ENCODE measurements at places on chromosomes 6 and 20. TPM values are rescaled to one million over a fixed set of nuclear protein-coding genes. Genes with fewer than 3 reads are reported as not detected.

DNA sequence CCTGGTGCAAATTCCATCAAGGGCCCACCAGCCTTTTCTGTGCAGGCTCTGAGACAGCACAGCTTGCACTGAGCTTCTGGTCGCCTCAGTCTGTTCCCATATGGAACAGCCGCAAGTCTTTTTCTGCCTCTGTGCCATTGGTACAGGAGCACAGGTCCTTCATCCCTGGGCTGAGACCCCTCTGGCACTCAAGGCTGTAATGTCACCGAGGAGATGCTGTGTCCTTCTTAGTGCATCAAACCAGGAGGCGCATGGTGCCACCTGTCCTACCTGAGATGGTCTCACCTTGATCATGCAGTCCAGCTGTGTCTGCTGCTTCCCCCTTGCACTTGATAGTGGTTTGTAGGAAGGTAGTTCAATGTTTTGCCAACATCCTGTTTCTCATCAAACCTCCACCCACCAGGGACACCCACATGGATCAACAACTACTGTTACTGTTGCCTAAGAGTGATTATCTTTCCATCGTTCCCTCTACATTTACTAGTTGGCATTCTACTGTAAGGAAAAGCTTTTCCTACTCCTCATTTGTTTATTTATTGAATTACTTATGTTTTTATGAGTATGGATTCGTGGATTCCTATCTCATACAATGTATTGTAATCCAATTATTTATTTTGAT is 29.0 kb downstream of the FAM50B start:
- no peaks in the 10 kb centered on the region for H3K36me3 ChIP-seq
- H3K27me3 ChIP-seq = no peaks in the 10 kb centered on the region
- H3K27ac ChIP-seq = no peak overlapping the region
- no peak for DNase-seq
- H3K4me1 ChIP-seq = no peaks in the 10 kb centered on the region
- no peak overlapping the region for H3K4me3 ChIP-seq

DNA sequence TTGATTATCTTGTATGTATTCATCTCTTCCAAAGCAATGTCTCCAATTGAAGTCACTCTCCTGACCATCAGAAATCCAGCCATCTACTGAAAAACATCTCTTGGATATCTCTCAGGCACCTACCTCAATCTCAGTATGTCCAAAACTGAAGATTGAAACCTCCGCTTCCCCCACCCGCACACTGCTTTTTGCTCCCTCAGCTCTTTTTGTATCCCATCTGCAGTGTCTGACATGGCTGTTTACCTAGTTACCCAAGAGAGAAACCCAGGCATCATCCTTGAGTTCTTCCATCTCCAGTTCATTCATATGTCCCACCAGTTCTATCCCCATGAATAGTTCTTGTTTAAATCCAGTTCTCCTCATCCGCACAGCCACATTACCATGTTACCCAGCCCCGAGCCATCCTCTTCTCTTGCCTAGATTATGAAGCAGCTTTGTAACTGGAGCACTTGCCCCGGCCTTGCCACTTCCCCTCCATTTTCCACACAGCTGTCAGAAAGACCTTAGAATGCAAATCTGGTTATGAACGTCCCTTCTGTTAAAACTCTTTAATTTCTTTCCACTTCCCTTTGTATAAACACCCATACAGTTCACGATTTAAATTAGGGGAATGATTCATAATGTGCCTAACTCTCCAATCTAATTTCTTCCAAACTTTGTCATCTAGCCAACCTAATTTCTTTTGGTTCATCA is 40.5 kb upstream of the GCLC start:
- DNase-seq = no peak
- no peaks in the 10 kb centered on the region for H3K27me3 ChIP-seq
- H3K36me3 ChIP-seq = no peaks in the 10 kb centered on the region
- H3K4me3 ChIP-seq = no peak overlapping the region
- no peak overlapping the region for H3K27ac ChIP-seq

DNA sequence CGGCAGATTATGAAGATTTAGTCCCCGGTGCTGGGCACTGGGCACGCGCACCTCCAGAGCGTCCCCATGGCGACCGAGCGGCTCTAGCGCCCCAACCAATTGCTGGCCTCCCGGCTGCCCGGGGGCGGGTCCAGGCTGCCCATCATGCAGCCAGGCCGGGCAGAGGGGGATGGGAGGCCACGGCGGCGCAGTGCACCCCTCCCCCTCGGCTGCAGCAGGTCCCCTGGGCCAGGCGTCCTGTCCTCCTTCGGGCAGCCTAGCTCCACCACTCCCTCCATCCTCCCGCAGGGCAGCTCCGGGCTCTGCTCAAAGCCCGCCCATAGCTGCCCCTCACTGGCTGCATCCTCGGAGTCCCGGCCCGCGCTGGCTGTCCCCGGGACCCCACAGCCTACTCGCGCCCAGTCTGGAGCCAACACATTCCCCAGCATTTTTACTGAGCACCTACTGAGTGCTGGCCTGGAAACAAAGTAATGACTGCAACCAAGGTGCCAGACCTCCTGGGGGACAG is 99.4 kb downstream of the ASXL1 start:
- H3K27ac ChIP-seq = peak overlapping the region; percentile 72
- H3K36me3 ChIP-seq = peaks cover 7% of the 10 kb centered on the region
- peak; percentile 93 for DNase-seq
- peaks cover 17% of the 10 kb centered on the region for H3K4me1 ChIP-seq

GRCh38 chr20:56949318-56949717 is 317.1 kb downstream of the BMP7 start:
- H3K4me3 ChIP-seq = no peak overlapping the region
- DNase-seq = no peak
- peaks cover 41% of the 10 kb centered on the region for H3K27me3 ChIP-seq
- no peak overlapping the region for H3K27ac ChIP-seq

- H3K27me3 ChIP-seq = no peaks in the 10 kb centered on the region
- H3K27ac ChIP-seq = no peak overlapping the region
- H3K4me1 ChIP-seq = no peaks in the 10 kb centered on the region
Measured at GRCh38 chr20:62308102-62308822, 5.5 kb downstream of the ADRM1 start.

GRCh38 chr20:16966276-16966880 is 218.2 kb downstream of the OTOR start:
- peaks cover 3% of the 10 kb centered on the region for H3K27me3 ChIP-seq
- peaks cover 9% of the 10 kb centered on the region for H3K4me1 ChIP-seq
- DNase-seq = no peak

GRCh38 chr20:15506311-15506710 is 1066.9 kb downstream of the KIF16B start:
- no peaks in the 10 kb centered on the region for H3K36me3 ChIP-seq
- H3K4me3 ChIP-seq = no peak overlapping the region
- H3K4me1 ChIP-seq = peaks cover 11% of the 10 kb centered on the region
- H3K27me3 ChIP-seq = peaks cover 4% of the 10 kb centered on the region
- no peak overlapping the region for H3K27ac ChIP-seq
- no peak for DNase-seq

Gene IMPG1
- not detected for total RNA-seq

Gene LST1
- total RNA-seq = not detected

GRCh38 chr6:3356056-3356823 is 97.5 kb downstream of the PSMG4 start:
- no peaks in the 10 kb centered on the region for H3K27me3 ChIP-seq
- H3K4me1 ChIP-seq = peaks cover 77% of the 10 kb centered on the region
- peak overlapping the region; percentile 82 for H3K4me3 ChIP-seq
- no peak for DNase-seq
- H3K36me3 ChIP-seq = peaks cover 15% of the 10 kb centered on the region

- no peaks in the 10 kb centered on the region for H3K27me3 ChIP-seq
- peaks cover 19% of the 10 kb centered on the region for H3K4me1 ChIP-seq
- H3K36me3 ChIP-seq = no peaks in the 10 kb centered on the region
- H3K4me3 ChIP-seq = no peak overlapping the region
- no peak for DNase-seq
- peak overlapping the region; percentile 46 for H3K27ac ChIP-seq
Measured at GRCh38 chr6:11920566-11920965, 91.5 kb upstream of the HIVEP1 start.

DNA sequence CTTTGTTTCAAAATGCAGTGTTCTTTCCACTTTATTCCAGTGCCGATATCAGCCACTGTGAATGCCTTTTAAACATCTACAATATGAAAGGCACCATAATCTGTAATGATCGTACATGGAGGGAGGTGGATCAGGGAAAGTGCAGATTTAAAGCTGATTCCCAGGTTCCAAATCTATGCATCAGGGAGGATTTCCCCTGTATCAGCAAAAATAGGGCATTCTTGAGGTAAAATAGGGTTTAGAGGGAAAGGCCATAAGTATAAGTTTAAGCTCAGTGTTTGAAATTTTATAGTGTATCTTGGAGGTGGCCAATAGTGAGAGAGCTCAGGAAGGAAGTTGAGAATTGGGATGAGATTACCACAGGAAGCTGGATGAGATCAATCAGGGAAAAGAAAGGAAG is 289.7 kb upstream of the ID4 start:
- H3K27me3 ChIP-seq = no peaks in the 10 kb centered on the region
- no peak overlapping the region for H3K27ac ChIP-seq
- DNase-seq = no peak
- no peaks in the 10 kb centered on the region for H3K36me3 ChIP-seq

Gene BMP2
- 17.9 TPM for total RNA-seq

DNA sequence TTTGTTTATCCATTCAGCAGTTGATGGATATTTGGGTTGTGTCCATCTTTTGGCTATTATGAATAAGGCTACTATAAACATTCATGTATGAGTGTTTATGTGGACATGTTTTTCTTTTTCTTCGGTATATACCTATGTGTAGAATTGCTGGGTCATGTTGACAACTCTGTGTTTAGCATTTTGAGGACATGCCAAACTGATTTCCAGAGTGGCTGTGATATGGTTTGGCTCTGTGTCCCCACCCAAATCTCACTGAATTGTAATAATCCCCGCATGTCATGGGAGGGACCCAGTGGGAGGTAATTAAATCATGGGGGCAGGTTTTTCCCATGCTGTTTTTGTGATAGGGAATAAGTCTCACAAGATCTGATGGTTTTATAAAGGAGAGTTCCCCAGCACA is 439.7 kb downstream of the UTRN start:
- DNase-seq = no peak
- H3K4me3 ChIP-seq = no peak overlapping the region
- H3K27me3 ChIP-seq = no peaks in the 10 kb centered on the region
- no peak overlapping the region for H3K27ac ChIP-seq
- no peaks in the 10 kb centered on the region for H3K36me3 ChIP-seq

GRCh38 chr20:1827974-1828785 is 67.0 kb upstream of the SIRPA start:
- no peaks in the 10 kb centered on the region for H3K36me3 ChIP-seq
- DNase-seq = no peak
- H3K27ac ChIP-seq = peak overlapping the region; percentile 71

- H3K4me3 ChIP-seq = no peak overlapping the region
- H3K27ac ChIP-seq = peak overlapping the region; percentile 6
- no peak for DNase-seq
- H3K27me3 ChIP-seq = peaks cover 2% of the 10 kb centered on the region
- no peaks in the 10 kb centered on the region for H3K36me3 ChIP-seq
Measured at GRCh38 chr20:24735263-24735662, 213.8 kb upstream of the CST7 start.

- H3K4me1 ChIP-seq = no peaks in the 10 kb centered on the region
- H3K27ac ChIP-seq = no peak overlapping the region
- no peaks in the 10 kb centered on the region for H3K27me3 ChIP-seq
- no peak for DNase-seq
- no peak overlapping the region for H3K4me3 ChIP-seq
- H3K36me3 ChIP-seq = peaks cover 17% of the 10 kb centered on the region
Measured at GRCh38 chr6:17552861-17553260, 47.2 kb upstream of the FAM8A1 start.

DNA sequence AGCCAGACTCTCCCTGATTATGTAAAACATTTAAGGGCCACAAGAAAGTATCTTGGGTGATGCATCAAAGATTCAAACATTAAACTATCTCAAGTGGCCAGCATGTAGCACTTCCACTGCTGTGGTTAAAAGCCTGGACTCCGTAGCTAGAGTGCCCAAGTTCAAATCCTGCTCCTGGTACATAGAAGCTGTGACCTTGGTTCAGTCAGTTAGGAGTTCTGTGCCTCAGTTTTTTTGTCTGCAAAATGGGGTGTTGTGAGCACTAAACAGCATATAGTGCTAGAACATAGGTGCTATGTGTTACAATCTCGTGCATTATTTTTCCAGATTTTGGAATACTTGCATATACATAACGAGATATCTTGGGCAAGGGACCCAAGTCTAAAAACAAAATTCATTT is 68.7 kb downstream of the PSMG4 start:
- peaks cover 60% of the 10 kb centered on the region for H3K4me1 ChIP-seq
- H3K36me3 ChIP-seq = peaks cover 15% of the 10 kb centered on the region
- H3K27me3 ChIP-seq = no peaks in the 10 kb centered on the region
- H3K27ac ChIP-seq = no peak overlapping the region
- DNase-seq = no peak

Gene HSPA1A
- total RNA-seq = 54.7 TPM

Gene SYCP2L
- total RNA-seq = 6.9 TPM

DNA sequence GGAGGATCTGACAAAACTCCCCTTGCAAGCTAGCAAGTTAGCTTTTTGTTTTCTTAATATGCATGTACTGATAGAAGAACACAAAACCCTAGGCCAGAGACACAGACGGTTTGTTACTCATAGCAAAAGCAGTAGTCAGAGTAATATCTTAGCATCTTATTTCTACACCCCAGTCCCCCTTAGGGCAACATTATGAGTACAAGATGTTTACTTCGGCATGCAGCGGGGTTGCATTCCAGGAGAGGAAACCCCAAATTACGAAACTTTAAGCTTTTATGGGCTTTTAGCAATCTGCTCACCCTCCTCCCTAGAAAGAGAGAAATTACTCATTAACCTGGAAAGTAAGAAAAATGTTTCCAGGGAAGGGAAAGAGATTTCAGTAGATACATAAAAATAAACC is 1286.9 kb downstream of the EPHA7 start:
- no peak overlapping the region for H3K4me3 ChIP-seq
- no peaks in the 10 kb centered on the region for H3K27me3 ChIP-seq
- no peak overlapping the region for H3K27ac ChIP-seq
- DNase-seq = no peak
- no peaks in the 10 kb centered on the region for H3K36me3 ChIP-seq

DNA sequence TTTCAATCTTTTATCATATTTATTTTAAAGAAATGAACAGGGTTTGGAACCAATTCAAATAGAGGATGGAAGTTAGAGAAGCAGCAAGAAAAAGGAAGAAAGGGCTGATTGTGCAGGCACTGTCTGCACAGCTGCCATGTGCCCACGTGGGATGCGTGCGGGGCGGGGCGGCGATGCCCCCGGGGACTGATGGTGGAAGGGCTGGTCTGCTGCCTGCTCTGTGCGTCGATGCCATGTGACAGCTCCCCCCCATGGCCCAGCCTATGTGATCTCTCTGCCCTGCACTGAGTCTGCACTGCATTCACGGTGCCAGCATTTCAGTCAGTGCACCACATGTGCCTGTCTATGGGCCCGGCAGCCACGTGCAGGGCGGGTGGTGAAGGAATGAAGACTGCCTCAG is 96.4 kb downstream of the IRF4 start:
- no peaks in the 10 kb centered on the region for H3K27me3 ChIP-seq
- no peak overlapping the region for H3K4me3 ChIP-seq
- H3K27ac ChIP-seq = no peak overlapping the region
- no peaks in the 10 kb centered on the region for H3K4me1 ChIP-seq
- no peak for DNase-seq
- peaks cover 23% of the 10 kb centered on the region for H3K36me3 ChIP-seq

- H3K27me3 ChIP-seq = peaks cover 6% of the 10 kb centered on the region
- H3K27ac ChIP-seq = no peak overlapping the region
- no peaks in the 10 kb centered on the region for H3K36me3 ChIP-seq
- DNase-seq = no peak
Measured at GRCh38 chr6:159440911-159441703, 251.9 kb downstream of the SOD2 start.

- peaks cover 21% of the 10 kb centered on the region for H3K27me3 ChIP-seq
- no peak overlapping the region for H3K27ac ChIP-seq
- no peaks in the 10 kb centered on the region for H3K36me3 ChIP-seq
- no peak for DNase-seq
Measured at GRCh38 chr20:42173440-42173839, 555.3 kb upstream of the CHD6 start.

Gene WFDC12
- total RNA-seq = not detected

Data from type B pancreatic cell (in vitro differentiated cells).